ENCODE measurements at places on chromosomes 6 and 20. TPM values are rescaled to one million over a fixed set of nuclear protein-coding genes. Genes with fewer than 3 reads are reported as not detected.

The GNRH2 gene
- total RNA-seq, result 0.52 TPM

The RAET1L gene
- 0.10 TPM for total RNA-seq

The PYGB gene
- 24.8 TPM for total RNA-seq

The OR2J3 gene
- not detected for total RNA-seq

The THBD gene
- 82.1 TPM for total RNA-seq

The CEP85L gene
- 75.5 TPM for total RNA-seq

The NEURL2 gene
- total RNA-seq, result 1.9 TPM

The TUBB2B gene
- 0.84 TPM for total RNA-seq

The BEND3 gene
- total RNA-seq, result 1.5 TPM

The AK9 gene
- total RNA-seq, result 8.8 TPM

The MUCL3 gene
- not detected for total RNA-seq

The TRIM15 gene
- not detected for total RNA-seq

The BCAS4 gene
- 13.7 TPM for total RNA-seq

The CAGE1 gene
- total RNA-seq, result 0.94 TPM

The FILIP1 gene
- total RNA-seq, result under 0.01 TPM

The POM121L2 gene
- not detected for total RNA-seq

The KHDC1 gene
- 0.21 TPM for total RNA-seq

The SPTLC3 gene
- 1.0 TPM for total RNA-seq

The RBPJL gene
- total RNA-seq, result not detected

Data from mononuclear cell (primary cell).